Brain microvascular endothelial cell (primary cell): ENCODE measurements at places on chromosomes 4 and X.

DNA sequence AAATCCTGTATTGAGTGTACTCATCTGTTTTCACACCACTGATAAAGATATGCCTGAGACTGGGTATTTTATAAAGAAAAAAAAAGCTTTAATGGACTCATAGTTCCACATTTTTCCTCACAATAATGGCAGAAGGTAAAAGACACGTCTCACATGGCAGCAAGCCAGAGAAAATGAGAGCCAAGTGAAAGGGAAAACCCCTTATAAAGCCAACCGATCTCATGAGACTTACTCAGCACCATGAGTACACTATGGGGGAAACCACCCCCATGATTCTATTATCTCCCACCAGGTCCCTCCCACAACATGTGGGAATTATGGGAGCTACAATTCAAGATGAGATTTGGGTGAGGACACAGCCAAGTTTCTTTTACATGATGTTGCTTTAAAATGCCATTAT, 171.9 kb downstream of the GALNTL6 start:
- DNase-seq = peak; percentile 30

DNA sequence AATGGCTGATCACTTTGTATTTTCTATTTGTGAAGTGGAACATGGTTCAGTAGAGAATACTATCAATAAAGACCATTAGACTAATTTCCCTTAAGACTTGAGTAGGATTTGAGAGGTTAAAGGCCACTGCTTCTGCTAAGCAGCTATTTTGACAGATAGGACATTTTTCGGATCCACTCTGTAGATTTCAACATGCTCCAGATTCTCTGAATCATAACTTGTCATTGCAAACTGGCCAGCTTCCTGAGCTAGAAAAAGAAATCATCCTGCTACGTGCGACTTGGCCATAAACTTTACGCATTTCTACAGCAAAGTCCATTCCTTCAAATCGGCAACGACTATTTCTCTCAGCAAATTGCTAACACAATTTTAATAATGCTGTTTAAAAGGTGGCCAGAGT, 55.2 kb downstream of the MGST2 start:
- DNase-seq = no peak

DNA sequence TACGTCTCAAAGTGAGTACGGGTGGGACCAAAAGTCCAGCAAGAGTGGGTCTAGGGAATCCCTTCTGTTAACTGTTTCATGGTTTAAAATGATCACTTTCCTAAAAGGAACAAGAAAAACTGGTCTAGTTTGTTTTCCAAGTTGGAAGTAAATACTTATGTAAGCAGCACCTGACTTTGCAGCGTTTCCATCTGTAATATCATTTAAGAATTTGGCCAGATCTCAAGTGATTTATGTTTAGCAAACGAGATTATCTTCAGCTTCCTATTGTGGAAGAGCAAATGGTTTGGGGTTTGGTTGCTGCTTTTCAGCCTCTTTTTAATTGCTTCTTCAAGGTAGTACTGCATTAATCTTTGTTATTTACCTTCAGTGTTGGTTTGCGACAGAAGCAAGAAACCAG, 50.4 kb downstream of the FHIP1A start:
- DNase-seq = no peak

- no peak for DNase-seq
Observed at GRCh38 chrX:112147206-112147605, 64.6 kb upstream of the TRPC5 start.

GRCh38 chr4:8052160-8052691, 106.4 kb downstream of the ABLIM2 start:
- DNase-seq = no peak

- DNase-seq = no peak
Observed at GRCh38 chr4:37687194-37687562, 1.0 kb upstream of the RELL1 start.

DNA sequence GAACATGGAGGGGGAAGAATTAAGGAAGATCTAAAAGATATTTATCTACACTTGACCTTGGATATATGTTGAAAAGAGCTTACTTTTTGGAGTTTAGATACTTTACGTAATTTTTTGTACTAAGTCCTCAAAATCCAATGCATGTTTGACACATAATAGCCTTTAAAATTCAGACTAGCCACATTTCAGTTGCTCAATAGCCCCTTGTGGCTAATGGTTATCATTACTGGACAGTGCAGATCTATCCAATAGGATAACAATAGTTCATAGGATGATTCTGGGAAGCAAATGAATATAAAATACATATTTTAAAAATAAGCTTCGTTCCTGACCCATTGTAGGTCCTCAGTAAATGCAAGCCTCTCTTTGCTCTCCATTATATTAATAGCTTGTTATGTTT, 13.8 kb downstream of the AP1AR start:
- no peak for DNase-seq

GRCh38 chr4:101792056-101792590, 1.6 kb downstream of the BANK1 start:
- no peak for DNase-seq

GRCh38 chr4:80322716-80323115, 12.8 kb upstream of the CFAP299 start:
- DNase-seq = peak; percentile 59

DNA sequence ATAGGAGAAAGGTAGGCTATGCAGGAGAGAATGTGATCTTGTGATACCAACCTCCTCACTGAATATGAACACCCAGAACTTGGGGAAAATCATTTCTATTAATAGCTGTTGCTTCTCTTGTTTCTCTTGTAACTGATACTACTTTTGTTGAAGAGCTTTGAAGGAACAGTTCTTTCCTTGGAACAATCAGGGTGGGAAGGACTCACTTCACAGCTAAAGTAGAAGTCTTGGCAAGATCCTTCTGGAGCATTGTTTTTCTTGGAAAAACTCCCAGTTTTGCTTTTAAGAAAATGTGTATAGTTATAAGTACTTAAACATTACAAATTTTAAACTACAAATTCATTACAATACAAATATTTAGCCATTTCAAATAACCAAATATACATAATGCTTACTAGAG, 19.1 kb upstream of the XK start:
- DNase-seq = no peak

GRCh38 chr4:65791111-65791811, 121.0 kb upstream of the EPHA5 start:
- peak; percentile 4 for DNase-seq

- no peak for DNase-seq
Observed at GRCh38 chr4:94244087-94244828, 36.6 kb downstream of the SMARCAD1 start.

GRCh38 chr4:41679991-41680390, 68.5 kb downstream of the PHOX2B start:
- no peak for DNase-seq

DNA sequence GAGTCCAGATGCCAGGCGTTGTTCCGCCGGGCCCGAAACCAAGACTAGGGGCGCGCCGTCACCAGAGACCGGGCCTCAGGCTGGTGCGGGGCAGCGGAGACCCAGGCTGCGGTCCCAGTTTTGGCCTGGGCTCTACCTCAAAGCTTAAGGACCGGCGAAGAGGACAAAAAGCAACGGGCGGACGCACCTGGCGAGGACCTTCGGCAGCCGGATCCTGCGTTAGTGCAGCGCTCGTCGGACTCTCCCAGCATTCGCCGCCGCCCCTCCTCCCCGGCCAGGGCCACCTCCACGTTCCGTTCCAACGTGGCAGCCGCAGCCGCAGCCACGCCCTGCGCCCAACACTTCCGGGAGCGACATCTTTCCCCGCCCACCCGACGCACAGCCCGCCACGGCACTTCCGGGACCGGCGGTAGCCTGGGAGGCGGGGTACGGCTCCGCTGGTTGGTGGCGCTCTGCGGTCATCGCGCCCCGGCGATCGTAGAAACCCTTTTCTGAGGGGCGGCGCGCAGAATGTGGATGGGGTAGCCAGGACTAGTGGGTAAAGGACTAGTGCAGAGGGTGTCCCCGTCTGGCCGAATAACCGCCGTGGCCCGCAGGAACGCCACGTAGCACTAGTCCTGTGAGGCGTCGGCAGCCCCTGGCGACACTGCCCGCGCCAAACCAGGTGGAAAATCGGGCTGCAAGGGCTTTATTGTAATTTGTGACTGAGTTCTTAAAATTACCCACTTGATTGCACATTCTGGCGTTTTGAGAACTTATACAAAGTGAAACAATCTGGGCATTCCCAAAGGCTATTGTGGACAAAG, at the start of gene SEC31A:
Gene SEC31A, minus strand, starts transcription at position 253 of the 806 bp plus-strand sequence. CDS start 9,217 bp downstream, outside the sequence.
- peak; percentile 89 for DNase-seq

GRCh38 chr4:185792384-185793115, 19.4 kb downstream of the SORBS2 start:
- peak; percentile 99 for DNase-seq

GRCh38 chr4:95215043-95215442, 333.7 kb downstream of the UNC5C start:
- DNase-seq = no peak

GRCh38 chr4:170853422-170854021, 763.8 kb upstream of the AADAT start:
- peak; percentile 32 for DNase-seq

GRCh38 chr4:114287079-114287696, 307.7 kb upstream of the ARSJ start:
- DNase-seq = no peak

- no peak for DNase-seq
Observed at GRCh38 chr4:147822128-147822527, 90.2 kb downstream of the ARHGAP10 start.

DNA sequence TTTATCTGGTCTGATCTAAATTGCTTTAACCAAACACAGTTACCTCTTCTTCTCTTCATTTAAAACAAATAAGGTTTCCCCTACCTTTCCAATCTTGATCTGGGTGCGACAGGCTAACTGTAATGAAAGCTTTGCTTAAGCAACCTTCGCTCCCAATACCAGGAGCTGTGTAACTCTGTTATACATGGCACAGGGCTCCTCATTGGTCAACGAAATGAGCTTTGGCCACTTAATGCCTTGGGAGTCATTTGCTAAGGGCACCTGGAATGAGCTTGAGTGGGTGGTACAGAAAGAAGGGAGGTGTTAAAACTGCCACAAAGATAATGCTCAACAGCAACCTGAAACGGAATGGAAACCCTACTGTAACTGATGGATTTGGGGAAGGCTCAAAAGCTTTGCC, 140.5 kb downstream of the CHRNA9 start:
- DNase-seq = no peak

GRCh38 chr4:97759785-97760184, 383.5 kb downstream of the STPG2 start:
- DNase-seq = no peak

- no peak for DNase-seq
Observed at GRCh38 chr4:89300499-89300898, 7.1 kb downstream of the GPRIN3 start.

DNA sequence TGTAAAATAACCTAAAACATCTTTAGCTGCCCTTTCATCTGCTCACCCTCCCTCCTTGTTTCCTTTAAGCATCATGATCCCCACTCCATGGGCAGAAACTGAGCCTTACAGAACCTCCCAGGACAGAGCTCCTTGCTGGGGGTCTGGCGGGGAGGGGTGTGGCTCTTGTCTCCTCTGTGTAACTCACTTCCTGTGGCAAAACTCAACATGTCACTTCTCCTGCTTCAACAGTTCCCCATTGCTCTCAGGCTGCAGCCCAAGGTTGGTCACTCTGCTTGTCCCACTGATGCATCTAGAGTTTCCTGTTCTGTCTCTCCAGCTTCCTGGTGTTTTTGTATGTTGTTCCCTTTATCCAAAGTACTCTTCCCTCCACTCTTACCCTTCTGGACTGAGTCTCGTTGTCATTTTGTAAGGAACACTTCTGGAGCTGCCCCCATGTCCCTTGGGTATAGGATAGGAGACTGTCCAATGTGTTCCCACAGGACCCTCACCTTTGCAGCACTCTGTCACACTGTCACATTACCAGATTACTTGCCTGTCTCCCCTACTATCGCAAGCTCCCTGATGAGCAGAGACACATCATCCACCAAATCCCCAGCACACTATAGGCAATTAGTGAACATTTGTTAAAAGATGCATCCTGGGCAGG, 19.6 kb downstream of the TMEM31 start:
- DNase-seq = no peak

DNA sequence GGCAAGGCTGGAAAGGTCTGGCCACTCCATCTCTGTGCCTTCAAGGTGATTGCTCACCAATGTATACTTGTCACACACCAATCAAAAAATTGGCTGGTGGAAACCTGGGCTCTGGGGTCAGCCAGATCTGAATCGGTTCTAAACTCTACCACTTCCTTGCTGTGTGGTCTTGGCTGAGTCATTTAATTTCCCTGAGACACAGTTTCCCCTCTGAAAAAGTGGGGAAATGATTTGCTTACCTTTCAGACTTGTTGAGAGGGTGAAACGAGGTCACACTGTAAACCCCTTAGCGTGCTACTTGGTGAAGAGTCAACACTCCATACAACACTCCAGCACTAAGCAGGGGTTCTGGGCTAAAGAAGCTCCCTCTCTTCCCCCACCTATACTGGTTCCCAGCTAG, 252.3 kb upstream of the ZIC3 start:
- DNase-seq = no peak

DNA sequence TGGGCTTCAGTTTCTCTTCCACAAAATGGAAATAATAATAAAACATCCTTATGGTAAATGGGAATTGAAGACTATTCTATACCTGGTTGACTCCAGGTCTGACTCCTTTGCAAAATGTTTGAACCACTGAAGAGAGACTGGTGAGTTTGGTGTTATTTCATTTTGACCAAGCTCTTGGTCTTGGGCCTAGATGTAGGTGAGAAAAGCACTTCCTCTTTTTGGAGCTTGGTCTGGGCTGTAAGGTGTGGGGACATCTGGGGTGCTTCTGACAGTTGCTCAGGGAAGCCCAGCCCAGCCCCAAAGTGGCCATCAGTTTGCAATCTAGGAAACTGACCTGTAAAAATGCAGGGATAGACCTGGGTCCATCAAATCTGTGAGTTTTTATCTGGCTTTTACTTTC, 26.8 kb upstream of the SOD3 start:
- DNase-seq = no peak

- no peak for DNase-seq
Observed at GRCh38 chr4:15918484-15919129, 19.9 kb downstream of the FGFBP1 start.

GRCh38 chr4:101037938-101038413, 309.4 kb downstream of the PPP3CA start:
- no peak for DNase-seq

DNA sequence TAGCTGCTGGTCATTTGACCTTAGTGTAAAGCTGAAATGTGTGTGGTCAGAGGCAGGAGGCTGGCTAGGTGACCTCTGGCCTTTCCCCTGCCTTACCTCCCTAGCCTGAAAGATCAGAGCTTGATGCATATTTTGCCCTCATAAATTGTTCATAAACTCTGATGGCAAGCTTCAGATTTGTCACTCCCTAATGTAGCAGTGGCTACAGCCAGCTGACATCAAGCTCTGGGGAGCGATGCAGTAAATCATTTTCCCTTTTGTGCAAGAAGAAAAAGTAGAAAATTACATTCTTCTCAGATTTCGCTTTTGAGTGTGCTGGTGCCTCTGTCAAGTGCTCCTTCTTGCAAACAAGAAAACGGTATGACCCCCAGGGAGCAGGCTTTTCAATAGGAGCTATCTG, 87.7 kb upstream of the MAGEA4 start:
- no peak for DNase-seq
